ENCODE measurements at places on chromosomes 1 and 21.
A peak's percentile ranks its signal among the peaks of the same experiment; 100 is the strongest.

DNA sequence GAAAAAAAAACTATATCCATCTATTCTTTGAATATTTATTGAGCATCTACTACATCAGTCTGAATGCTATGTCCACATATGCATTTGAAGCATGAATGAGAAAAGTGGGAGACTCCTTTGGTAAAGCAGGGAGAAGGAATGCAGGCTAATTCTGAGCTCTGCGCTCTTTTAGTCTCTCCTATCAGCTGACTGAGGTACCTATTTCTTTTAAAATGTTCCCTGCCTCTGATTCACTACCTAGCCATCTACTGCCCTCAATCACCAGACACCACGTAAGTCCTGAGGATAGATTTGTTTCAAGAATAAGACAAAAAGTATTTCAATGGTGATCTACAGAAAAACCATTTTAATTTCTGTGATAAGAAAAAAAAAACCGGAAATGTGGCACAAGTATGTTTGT is 3.8 kb upstream of the RGS13 start:
- no peak for DNase-seq

GRCh38 chr1:112074711-112075110 is 85.2 kb upstream of the KCND3 start:
- DNase-seq: no peak

GRCh38 chr1:219066631-219067349 is 106.9 kb upstream of the LYPLAL1 start:
- no peak for DNase-seq

GRCh38 chr1:75203415-75204277 is 69.5 kb downstream of the LHX8 start:
- DNase-seq: peak; percentile 29

- no peak for DNase-seq
These were observed 23.2 kb upstream of the H6PD start for GRCh38 chr1:9211291-9211811.

DNA sequence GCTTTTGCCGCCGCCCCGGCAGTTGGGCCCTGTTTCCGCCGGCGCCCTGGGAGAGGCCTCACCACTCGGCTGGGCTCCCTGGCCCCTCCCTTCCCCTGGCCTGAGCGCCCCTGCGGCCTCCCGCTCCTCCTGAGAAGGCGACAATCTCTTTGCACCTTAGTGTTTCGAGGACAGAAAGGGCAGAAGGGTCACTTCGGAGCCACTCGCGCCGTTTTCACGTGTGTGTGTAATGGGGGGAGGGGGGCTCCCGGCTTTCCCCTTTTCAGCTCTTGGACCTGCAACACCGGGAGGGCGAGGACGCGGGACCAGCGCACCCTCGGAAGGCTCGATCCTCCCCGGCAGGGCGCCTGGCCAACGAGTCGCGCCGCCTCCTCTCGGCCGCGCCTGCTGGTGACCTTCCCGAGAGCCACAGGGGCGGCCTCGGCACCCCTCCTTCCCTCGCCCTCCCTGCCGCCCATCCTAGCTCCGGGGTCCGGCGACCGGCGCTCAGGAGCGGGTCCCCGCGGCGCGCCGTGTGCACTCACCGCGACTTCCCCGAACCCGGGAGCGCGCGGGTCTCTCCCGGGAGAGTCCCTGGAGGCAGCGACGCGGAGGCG is 432 bp upstream of the SIM2 start:
- peak; percentile 65 for DNase-seq

DNA sequence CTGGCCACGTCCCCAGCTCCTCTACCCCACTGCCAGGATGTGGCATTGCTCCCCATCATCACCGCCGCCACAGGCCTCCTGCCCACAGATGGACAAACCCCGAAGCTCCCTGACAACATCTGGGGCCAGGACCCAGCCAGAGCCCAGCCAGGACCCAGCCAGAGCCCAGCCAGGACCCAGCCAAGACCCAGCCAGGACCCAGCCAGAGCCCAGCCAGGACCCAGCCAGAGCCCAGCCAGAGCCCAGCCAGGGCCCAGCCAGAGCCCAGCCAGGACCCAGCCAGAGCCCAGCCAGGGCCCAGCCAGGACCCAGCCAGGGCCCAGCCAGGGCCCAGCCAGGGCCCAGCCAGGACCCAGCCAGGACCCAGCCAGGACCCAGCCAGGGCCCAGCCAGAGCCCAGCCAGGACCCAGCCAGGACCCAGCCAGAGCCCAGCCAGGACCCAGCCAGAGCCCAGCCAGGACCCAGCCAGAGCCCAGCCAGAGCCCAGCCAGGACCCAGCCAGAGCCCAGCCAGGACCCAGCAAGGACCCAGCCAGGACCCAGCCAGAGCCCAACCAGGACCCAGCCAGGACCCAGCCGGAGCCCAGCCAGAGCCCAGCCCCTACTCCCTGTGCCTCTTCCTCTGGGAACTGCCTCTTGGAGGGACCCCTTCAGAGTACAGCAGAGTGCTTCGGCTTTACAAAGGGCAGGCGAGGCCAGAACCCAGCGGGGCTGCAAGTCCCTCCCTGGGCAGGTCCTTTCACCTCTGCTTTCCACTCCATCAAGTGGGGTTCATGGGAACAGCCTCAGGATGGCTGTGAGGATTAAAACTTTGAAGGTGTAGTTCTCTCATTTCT is 43.7 kb downstream of the DISP3 start:
- no peak for DNase-seq

DNA sequence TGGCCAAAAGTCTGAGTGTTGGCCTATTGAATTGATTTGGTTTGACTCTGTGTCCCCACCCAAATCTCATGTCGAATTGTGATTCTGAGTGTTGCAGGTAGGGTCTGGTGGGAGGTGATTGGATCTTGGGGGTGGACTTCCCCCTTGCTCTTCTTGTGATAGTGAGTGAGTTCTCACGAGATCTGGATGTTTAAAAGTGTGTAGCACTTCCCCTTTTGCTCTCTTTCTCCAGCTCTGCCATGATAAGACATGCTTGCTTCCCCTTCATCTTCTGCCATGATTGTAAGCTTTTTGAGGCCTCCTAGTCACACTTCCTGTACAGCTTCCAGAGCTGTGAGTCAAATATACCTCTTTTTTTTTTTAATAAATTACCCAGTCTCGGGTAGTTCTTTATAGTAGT is 297.1 kb upstream of the ZRANB2 start:
- DNase-seq: no peak

- DNase-seq: no peak
These were observed 65.5 kb downstream of the MEF2D start for GRCh38 chr1:156434989-156435544.

DNA sequence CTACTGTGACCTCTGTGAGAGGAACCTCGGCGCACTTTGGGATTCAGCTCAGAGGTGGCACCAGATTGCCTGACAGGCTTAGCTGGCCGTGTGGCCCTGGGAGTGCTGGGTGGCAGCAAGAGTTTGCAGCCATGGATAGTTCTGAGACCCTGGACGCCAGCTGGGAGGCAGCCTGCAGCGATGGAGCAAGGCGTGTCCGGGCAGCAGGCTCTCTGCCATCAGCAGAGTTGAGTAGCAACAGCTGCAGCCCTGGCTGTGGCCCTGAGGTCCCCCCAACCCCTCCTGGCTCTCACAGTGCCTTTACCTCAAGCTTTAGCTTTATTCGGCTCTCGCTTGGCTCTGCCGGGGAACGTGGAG is 67.5 kb downstream of the DISC1 start:
- no peak for DNase-seq

GRCh38 chr1:167429612-167430011 is 88.7 kb downstream of the CD247 start:
- no peak for DNase-seq

DNA sequence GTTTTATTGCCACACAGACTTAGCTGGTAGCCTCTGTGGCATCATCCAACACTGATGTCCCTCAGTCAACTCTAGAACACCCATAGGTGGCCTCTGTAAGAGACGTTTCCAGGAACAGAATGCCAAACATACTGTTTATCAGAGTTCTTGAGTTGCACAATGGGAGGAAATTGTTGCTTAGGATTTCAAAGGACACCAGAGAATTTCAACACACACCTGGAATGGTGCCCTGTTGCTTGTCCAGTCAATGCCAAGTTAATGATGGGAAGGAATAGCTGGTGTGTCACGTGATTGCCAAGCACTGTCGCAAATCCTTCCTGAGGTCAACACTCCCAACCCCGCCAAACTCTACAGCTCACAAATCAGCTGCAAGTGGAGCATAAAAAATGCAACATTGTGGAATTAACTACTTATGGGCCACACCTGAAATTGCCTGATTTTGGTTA is 28.6 kb upstream of the DUSP23 start:
- DNase-seq: no peak

GRCh38 chr1:32972814-32973428 is 8.3 kb upstream of the RNF19B start:
- DNase-seq: peak; percentile 79

GRCh38 chr1:160309185-160309557 is 24.2 kb upstream of the PEX19 start:
- no peak for DNase-seq

GRCh38 chr1:152582647-152583046 is 2.3 kb upstream of the LCE3D start:
- DNase-seq: no peak

GRCh38 chr1:167446966-167447365 is 71.4 kb downstream of the CD247 start:
- no peak for DNase-seq

DNA sequence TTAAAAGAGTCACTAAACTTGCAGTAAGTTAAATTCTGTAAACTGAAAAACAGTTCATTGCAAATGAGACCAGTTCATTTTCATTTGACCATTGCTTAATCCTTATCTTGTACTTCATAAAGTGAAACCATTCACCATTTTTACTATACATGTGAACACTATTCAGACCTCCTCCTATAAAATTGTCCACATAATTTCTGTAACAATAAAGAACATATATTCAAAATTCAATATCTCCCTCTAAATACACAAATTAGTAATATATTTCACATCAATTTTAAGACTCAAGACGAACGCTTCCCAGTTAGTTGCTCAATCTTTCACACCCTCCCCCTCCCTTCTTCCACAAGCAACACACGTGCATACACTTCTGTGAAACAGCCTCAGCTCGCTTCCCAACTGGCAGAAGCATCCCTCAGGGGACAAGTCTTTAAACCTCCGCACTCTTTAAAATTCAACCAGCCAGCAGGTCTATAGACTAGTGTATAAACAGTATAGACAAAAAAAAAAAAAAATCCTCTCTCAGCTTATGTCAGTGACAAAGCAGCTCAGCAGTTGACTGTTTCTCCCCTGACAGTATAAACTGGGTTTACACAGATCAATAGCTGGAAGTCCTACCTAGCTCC is 99.6 kb downstream of the DENND1B start:
- DNase-seq: peak; percentile 2

DNA sequence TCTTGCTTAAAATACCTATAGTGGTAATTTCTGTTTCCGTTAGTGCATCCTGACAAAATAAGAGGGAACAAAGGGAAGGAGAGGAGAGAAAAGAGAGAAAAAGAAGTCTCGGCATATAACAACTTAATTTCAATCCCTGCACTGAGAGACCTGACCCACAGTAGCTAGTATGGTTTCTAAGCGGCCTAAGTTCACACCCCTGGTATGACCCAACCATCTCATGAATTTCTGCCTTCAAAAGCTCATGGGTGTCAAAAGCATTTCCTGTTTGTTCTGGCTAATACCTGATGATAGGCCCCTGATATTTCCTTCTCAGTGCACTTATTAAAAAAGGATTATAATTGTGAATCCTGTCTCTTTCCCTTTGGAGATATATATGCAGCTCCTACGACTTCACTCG is 32.1 kb upstream of the RGS1 start:
- no peak for DNase-seq

- DNase-seq: no peak
These were observed 170.3 kb downstream of the VPS13D start for GRCh38 chr1:12400027-12400693.

DNA sequence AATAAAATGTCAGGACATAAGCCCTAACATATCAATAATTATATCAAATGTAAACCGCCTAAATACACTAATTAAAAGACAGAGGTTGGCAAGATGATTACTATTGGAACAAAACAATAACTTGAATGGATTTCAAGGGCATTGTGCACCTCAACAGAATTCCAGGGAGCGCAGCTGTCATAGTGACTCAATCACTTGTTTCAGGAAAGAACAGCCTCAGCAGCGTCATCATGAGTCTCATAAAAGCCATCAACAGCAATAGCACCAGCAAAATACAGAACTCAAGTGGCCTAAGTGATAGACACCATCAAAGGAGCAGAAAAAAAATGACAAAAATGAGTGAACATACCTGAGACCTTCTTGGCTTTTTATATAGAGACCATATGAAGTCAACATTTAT is 632.7 kb upstream of the NR5A2 start:
- DNase-seq: no peak

DNA sequence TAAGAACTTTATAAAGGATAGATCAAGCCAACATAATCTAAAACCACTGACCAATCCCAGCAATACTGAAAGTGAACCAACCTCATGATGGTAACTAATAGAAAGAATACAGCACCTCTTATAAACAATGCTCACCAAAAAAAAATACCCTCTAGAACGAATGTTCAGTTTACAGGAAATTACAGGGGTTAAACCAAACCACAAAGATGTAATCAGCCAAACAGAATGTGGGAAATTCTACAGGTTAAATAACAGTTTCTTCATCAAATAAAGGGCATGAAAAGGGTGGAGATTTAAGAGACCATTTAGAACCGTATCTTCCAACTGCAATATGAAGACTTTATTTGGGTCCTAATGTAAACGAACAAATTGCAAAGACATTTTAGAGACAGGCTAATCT is 30.4 kb downstream of the ARID4B start:
- no peak for DNase-seq
